ENCODE measurements at places on chromosomes 16 and 17.

GRCh38 chr17:44362459-44362948 is 1.1 kb downstream of the FAM171A2 start:
- DNase-seq, result no peak

- no peak for DNase-seq
Observed at GRCh38 chr16:21057875-21058274, 92.8 kb downstream of the DNAH3 start.

DNA sequence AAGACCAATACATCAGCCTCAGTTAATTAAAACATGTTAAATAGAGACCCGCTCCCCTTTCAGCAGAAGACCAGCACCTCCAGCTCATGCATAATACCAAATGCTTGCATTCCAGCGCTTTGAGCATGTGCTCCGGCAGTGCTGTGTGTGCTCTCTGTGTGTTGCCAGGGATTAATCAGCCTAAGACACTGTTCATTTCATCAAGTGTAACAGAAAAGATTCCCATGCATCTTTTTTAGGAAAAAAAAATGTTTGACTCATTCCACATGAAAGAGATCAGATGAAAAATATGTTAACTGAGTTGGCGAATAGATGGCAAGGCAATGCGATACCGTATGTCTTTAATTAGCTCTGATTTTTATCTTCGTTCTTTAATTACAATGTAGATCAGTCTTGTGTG is 187.6 kb downstream of the RPTOR start:
- DNase-seq, result no peak

- DNase-seq, result no peak
Observed at GRCh38 chr16:19515757-19516156, 6.1 kb downstream of the GDE1 start.

DNA sequence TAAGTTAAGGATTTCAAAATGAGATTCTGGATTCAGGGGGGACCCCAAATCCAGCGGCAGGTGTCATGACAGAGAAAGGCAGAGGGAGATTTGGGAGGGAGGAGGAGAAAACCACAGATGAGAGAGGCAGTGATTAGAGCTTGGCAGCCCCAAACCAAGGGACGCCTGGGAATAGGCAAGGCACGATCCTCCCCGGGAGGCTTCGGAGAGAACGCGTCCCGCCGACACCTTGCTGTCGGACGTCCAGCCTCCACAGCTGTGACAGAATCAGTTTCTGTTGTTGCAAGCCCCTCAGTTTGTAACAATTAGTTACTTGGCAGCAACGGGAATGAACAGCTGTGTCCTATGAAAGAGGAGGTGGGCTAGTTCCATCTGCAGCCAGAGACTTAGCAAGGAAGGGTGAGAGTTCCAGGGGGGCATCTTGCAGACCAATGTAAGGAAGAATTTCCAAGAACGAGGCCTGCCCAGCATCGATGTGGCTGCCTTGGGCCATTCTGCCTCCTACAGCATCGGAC is 110.7 kb upstream of the SDK2 start:
- DNase-seq, result no peak

All from activated T-helper 1 cell treated with anti-CD3 and anti-CD28 coated beads, Interleukin-2, amount 50 U/mL, for 16 hours (primary cell).